ENCODE measurements at places on chromosomes 2 and 18. TPM values are rescaled to one million over a fixed set of nuclear protein-coding genes. Genes with fewer than 3 reads are reported as not detected.
A peak's percentile ranks its signal among the peaks of the same experiment; 100 is the strongest.

DNA sequence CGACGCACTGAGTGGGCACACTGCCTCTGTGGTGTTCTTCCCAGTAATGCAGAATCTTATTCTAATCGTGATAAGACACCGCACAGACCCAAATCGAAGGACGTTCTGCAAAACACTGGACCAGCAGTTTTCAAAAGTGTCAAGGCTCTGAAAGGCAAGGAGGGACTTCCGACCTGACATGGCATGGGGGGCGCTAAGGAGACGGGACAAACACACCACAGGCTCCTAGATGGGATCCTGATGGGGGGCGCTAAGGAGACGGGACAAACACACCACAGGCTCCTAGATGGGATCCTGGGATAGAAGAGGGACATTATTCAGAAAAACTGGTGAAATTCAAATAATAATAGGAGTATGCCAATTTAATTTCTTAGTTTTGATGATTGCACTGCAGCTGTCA is 191.4 kb downstream of the LDLRAD4 start:
- DNase-seq, result no peak

DNA sequence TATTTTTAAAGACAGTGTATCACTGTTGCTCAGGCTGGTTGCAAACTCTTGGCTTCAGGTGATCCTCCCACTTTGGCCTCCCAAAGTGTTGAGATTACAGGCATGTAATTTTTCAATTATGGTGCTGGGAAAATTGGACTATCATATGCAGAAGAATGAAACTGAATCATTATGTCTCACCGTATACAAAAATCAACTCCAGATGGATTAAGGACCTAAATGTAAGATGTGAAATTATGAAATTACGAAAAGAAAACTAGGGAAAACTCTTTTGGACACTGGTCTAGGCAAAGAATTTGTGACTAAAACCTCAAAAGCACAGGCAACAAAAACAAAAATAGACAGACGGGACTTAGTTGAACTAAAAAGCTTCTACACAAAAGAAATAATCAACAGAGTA is 31.2 kb downstream of the MAP3K2 start:
- no peak for DNase-seq

DNA sequence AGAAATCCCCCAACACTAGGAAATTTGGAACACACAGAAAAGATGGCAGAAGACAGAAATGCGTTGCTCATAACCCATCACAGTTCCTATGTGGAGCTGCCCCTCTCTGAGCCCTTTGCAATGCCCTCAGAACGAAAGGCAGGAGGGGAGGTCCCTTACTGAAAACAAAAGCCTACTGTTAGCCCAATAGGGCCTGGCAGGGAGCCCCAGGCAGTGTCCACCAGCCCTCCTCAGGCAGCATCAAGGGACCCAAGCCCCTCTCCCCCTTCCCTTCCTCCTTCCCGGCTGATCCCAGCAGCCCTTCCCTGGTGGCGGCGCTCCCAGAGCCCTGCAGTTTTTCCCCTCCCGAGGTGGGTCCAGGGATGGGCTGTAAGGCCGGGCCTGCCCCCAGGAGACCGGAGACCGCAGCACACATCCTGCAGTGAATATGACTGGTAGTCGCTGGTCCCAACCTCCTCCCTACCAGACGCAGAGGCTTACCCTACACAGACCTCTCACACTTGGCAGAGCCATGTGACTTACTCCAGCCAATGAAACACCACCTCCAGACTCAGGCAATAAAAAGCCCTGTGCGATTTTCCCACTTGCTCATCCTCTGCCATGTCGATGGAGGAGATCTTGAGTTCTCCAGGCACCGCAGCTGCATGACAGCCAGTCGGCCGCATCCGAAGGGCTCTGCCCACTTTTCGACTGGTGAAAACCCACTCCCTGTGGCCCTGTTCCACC is 19.4 kb upstream of the DUSP2 start:
- DNase-seq, result peak; percentile 76

GRCh38 chr2:133109772-133110171 is 439.8 kb upstream of the LYPD1 start:
- peak; percentile 62 for DNase-seq

DNA sequence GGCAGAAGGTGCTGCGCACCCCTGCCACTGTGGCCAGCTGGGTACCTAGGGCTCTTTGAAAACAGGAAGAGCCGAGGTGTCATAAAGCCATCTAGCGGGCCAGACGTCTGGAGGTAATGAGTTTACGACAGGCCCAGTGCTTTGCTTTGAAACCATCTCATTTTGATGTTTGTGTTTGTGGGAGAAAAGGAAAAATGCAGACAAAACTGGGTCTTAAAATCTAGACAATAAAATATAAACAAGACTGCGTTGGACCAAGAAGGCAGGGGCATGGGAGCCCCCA is 3.2 kb downstream of the HOXD9 start:
- no peak for DNase-seq

DNA sequence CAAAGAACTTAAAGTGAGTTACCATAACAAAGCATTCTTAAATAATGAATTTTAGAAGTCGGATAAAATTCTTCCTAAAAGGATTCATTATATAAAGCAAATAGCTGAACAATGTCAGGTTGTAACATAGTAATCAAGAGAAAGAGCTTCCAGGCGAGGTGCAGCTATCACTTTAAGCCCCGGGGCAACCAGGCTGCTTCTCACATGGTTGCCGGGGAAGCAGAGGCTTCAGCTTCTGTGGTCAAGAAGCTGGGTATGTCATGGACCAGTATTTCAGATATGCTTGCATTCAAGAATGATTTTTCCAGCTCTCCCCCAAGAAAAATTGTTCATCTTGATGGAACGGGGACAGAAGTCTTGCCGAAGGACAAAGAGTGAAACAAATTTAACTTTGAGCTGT is 23.6 kb upstream of the KYNU start:
- peak; percentile 62 for DNase-seq

- DNase-seq, result no peak
Measured at GRCh38 chr18:11909061-11909455, 941 bp upstream of the MPPE1 start.

GRCh38 chr18:43886341-43886740 is 609.1 kb upstream of the SYT4 start:
- no peak for DNase-seq

DNA sequence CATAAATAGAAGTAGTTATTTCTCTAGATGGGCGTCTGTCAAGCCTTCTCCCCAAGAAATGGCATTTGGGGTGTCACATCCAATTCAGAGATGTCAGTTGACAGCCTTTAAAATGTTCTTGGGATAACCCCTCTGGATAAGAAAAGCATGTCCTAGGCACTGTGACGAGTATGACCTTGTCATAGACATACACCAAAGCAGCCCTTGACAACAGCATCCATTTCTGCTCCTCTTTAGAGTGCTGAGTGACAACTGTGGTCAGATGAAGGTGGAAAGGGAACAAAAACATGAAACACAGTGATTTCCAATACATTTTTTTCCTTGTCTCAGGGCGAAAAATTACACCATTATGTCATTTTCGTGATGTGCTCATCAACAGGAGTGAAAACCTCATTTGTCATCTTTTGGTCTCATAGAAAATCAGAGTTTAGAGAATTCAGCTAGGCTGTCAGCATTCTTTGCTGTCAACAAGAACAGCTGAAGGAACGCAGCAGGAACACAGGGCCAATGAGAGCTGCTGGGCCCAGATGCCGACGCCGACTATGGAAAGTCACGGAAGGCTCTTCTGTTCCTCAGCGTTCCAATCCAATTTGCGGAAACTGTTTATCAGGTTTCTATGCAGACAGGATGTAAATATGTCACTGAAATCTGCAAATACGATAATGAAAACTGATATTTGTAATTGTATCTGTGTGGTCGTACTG is 193.2 kb downstream of the ICOS start:
- no peak for DNase-seq

GRCh38 chr2:214481204-214481603 is 70.3 kb downstream of the VWC2L start:
- DNase-seq, result peak; percentile 2

DNA sequence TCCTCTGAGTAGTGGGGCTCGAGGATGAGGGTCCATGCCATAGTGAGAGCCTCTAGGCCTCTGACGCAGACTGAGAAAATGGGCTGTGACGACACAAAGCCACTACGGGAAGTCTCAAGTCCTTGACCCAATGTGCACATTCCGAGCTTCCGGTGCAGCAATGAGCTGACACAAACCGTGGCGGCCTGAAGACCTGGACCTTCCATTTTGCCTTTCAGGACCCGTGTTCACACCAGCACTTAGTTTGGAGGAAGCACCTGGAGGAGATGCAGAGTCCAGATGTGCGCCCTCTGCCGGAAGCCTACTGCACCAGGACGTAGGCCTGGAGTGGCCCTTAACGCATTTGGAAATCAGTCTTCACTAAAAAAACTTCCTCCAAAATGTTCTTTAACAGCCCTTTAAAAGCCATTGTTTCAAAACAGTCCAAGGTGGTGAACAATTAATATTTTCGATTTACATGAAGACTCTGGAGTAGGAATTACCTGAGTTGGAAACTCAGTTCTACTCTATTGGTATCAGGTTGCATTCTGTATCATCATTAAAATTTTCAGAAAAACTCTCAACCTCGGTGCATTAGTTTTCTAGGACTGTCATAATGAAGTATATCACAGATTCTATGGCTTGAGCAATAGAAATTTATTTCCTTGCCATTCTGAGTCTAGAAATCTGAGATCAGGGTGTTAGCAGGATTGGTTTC is 33.9 kb downstream of the BMP10 start:
- peak; percentile 60 for DNase-seq

GRCh38 chr2:133733901-133734255 is 165.6 kb upstream of the NCKAP5 start:
- peak; percentile 77 for DNase-seq

DNA sequence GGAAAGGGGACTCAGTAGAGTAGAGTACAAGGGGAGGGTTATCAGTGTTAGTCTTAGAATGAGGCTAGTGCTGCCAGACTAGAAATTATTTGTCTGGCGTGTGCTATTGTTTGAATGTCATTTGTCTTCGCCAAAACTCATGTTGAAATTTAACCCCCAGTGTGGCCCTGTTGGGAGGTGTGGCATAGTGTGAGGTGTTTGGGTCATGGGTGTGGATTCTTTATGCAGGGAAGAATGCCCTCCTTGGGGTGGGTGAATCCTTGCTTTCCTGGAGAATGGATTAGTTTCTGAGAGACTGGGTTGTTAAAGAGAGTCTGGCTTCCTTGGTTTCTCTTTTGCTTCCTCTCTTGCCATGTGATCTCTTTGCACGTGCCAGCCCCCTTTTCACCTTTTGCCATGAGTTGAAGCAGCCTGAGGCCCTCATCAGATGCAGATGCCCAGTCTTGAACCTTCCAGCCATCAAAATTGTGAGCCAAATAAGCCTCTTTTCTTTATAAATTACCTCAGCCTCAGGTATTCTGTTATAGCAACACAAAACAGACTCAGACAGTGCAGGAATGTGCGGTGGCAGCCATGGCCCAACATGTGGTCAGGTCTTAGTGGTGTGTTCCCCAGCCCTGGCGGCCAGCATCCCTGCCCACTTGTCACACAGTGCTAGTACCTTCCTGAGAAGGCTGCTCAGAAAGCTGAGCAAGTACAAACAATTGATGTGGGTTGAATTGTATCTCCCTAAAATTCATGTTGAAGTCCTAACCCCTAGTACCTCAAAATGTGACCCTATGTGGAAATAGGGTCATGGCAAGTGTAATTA is 48.4 kb upstream of the NAB1 start:
- no peak for DNase-seq

- peak; percentile 37 for DNase-seq
Measured at GRCh38 chr2:111986116-111986900, 68.8 kb upstream of the TMEM87B start.

DNA sequence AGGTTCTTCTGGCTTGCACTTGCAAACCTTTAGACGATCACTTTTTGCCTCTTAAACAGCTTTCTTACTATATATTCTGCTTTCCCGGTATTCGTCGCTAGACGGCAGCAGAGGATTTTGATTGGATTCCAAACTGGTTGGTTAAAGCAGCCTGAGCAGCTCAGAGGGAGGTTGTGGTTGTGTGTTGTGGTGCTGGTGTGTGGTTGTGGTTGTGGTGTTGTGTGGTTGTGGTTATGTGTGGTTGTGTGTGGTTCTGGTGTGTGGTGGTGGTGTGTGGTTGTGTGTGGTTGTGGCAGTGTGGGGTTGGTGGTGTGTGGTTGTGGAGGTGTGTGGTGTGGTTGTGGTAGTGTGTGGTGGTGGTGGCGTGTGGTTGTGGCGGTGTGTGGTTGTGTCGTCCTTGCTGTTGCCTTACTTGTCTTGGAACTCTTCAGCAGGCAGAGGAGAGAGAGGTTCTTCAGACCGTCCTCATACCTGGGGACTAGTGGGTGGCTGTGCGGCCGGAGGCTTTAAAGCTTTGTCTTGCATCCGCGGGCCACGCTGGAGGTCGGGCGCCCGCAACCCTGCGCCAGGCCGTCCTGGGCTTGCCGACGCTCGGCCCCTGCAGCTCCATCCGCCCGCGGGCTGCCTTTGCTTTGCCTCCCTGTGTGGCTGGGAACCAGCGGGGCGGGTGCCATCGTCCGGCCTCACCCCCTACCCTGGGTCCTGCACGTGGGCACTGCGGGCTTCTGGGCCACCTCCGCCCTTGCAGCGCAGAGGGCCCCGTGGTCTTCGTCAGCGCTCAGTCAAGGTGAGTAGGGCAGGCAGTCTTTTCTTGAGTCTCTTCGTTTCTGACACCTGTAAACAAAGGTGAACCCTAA is 190.8 kb downstream of the ARHGAP28 start:
- DNase-seq, result peak; percentile 56

DNA sequence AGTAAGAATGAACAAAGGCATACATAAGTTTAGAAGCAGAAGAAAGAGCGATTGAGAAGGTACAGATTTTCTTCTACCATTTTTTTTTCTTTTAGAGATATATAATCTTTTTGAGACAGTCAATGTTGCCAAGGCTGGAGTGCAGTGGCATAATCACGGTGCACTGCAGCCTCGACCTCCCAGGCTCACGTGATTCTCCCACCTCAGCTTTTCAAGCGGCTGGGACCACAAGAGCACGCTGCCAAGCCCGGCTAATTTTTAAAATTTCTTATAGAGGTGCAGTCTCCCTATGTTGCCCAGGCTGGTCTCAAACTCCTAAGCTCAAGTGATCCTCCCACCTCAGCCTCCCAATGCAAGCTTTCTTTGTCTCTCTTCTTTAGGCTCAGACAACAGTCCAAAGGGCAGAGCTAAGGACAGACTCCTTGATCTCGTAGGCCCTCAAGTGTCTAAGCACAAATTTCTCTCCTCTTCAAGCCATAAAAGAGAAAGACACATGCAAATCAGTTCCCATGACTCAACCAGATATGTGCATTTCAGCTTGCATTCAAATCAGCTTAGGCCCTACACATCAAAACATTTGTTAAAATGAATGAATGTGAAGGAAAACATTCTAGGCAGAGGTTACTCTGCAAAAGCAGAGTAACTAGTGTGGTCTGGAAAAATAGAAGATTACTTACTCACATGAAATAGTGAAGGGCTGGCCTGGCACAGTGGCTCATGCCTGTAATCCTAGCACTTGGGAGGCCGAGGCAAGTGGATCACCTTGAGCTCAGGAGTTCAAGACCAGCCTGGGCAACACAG is 18.0 kb downstream of the ITSN2 start:
- DNase-seq, result peak; percentile 13

GRCh38 chr2:50645346-50645745 is 386.6 kb downstream of the NRXN1 start:
- DNase-seq, result no peak

The MC2R gene
- not detected for total RNA-seq

The AMER3 gene
- not detected for total RNA-seq

The TMEFF2 gene
- total RNA-seq, result 0.10 TPM

The TOGARAM2 gene
- total RNA-seq, result not detected

The GKN1 gene
- total RNA-seq, result not detected

The POTEE gene
- not detected for total RNA-seq

The CHRNG gene
- not detected for total RNA-seq

The SLC9A4 gene
- total RNA-seq, result not detected

The LRRC30 gene
- total RNA-seq, result not detected

Data from RPMI7951 (cell line).